Esophagus squamous epithelium (tissue), 5 donors: ENCODE measurements at places on chromosomes 7 and 10.
A peak's percentile ranks its signal among the peaks of the same experiment; 100 is the strongest.

DNA sequence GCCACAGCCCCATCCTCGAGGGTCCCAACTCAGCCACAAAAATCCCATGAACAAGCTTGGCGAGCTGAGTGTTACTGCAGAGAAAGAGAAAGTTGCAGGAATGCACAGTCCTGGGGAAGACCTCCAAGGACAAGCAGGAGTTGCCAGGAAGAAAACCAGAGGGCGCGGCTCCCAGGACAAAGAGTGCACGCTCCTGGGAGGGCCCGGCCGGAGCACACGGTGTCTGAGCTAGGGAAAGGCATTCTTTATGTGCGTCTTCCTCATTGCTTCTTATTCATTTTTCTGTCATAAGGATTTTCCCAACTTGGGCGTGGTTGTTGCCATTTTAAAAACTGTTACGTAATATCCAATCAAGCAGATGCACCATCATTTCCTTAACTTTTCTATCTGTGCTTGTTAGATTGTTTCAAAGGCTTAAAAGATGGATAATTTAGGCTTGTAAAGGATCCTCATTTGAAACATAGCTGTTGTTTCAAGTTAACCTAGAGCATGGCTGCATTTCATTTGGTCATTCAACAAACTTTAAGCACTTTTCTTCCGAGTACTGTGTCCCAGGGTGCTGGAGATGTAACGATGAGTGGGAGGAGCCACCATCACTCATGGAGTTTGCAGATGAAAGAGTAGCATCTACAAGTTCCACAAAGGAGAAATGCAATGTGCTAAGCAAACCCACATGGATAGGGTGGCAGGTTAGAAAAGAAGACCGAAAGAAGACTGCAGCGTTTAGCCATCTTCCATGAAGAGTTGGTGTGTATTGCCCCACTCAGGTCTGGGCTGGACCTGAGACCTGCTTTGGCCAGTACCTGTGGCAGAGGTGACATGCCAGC is 5.6 kb upstream of the CNPY1 start:
- no peak for DNase-seq

DNA sequence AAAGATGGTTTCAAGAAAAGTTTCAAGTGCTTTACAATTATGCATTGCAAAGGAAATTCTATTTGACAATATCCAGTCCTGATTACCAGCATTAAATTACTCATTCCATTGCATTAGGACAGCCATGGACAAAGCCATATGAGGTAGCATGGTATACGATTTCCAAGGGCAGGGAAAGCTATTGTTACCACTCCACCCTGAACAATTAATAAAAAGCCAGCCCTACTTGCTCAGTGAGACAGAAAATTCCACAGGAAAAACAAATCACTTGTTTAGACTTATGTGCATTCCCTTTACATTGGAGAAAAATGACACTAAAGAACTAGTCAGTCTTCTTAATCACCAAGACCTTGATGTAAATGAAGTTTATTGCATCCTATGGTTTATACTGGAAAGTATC is 5.6 kb downstream of the CD36 start:
- no peak for DNase-seq

DNA sequence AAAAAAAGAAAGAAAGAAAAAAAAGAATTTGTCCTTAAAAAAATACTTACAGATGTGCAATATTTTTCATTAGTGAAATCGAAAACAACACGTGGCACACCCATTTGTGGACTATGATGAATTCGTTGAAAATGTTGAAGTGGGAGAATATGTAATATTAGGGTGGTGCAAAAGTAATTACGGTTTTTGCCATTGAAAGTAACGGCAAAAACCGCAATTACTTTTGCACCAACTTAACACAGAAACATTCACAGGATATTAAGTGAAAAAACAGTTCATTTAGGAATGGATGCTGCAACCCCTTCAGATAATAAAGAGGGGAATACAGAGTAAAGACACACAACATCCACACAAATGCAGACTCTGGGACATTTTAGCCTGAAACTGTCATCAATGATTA is 96.0 kb downstream of the CALN1 start:
- no peak for DNase-seq

- DNase-seq: peak; percentile 70
Measured at GRCh38 chr7:129948877-129949291, 3.9 kb downstream of the UBE2H start.
